ENCODE measurements at places on chromosomes 13 and 19.

GRCh38 chr13:111252446-111253364 is 67.7 kb upstream of the TEX29 start:
- DNase-seq, result no peak

- DNase-seq, result no peak
These were observed 65.3 kb downstream of the PCDH20 start for GRCh38 chr13:61350341-61350740.

DNA sequence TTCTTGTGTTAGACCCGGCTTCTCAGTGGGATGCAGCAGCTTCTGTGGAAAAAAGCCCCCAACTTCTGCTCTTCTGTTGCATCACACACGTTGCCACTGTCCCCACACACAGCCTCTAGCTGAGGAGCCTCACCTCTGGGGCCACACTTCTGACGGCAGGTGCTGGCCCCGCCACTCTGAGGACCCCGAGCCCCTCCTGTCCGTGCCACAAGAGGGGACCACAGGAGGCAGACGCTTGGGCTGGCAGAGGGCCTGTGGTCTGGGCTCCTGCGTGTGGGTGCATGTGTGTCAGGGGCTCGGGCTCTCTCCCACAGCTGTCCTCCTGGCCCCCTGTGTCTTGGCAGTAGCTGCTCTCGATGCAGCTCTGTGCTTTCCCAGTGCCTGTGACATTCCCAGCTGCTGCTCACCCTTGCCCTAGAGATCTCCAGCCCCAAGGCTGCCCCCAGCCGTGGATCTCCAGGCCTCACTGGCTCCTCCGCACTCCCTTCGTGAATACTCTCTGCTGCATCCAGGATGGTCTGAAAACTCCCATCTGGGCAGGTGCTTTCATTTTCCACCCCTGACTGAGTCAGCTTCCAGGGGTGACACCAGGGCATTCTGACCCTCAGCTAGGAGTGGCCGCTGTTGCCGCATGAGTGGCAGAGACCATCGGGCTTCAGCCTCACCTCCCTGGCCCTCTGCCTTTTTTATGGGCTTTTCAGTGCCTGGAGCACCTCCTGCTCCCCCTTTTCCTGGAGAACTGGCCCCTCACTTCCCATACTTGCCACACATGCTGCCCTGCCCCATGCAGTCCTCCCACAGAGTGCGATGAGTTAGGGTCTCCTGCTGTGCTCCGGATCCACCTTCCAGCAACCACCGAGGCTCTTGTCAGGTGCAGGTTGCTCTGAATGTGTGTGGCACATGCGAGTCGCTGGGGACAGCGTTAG is 13.7 kb downstream of the MAU2 start:
- no peak for DNase-seq

- no peak for DNase-seq
These were observed 581.8 kb upstream of the SLITRK5 start for GRCh38 chr13:87089391-87089790.

DNA sequence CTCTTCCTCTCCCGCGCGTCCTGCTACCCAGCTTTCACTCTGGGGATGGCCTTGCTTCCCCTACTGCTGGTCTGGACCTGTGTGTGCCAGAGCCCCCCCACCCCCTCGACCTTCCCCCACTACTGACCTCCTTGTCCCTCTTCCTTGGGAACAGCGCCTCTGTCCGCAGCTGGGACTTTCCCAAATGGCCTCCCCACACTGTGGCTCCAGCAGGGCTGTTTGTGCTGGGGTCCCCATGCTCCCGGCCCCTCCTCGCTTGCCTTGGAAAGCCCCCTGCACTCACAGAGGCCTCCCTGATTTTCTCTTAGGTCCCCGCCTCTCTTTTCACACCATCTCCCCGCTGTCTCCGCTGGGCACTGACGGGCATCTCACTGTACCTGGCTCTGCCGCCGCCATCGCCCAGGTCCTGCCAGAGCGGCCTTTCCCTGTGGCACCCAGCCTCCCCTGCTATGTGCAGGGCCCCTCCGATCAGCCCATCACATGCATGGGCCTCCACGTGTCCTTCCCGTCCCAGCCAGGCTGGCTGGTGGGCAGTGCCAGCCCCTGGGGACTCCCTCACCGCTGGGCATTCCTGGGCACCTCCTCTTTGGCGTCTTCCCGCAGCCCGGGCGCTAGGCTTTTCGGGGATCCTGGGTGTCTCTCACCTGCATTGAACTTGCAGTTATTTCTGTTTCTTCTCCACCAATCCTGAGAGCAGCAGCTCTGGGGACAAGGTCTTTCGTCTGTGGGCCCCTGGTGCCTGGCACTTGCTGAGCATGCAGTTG is 118.7 kb downstream of the ATP11A start:
- DNase-seq, result no peak

GRCh38 chr19:23528376-23528775 is 133.1 kb upstream of the ZNF91 start:
- no peak for DNase-seq

GRCh38 chr13:96112936-96113335 is 23.0 kb downstream of the HS6ST3 start:
- DNase-seq, result no peak

DNA sequence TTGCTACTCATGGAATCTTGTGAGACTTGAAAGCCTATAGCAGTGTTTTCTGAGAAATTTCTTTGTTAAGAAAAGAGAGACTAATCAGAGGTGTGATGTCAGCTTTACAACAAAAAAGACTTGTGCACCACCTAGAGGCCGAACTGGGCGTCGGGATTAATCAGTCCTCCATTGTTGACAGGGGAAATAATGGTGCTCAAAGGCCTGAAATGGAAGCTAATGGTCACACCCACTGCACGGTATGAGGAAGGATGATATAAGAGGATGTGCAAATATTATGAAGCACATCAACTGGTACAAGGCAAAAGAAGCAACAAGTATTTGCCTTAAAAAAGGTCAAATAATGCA is 480.2 kb upstream of the MIR17HG start:
- DNase-seq, result peak; percentile 54

GRCh38 chr13:45949161-45949560 is 97.6 kb upstream of the SIAH3 start:
- no peak for DNase-seq

DNA sequence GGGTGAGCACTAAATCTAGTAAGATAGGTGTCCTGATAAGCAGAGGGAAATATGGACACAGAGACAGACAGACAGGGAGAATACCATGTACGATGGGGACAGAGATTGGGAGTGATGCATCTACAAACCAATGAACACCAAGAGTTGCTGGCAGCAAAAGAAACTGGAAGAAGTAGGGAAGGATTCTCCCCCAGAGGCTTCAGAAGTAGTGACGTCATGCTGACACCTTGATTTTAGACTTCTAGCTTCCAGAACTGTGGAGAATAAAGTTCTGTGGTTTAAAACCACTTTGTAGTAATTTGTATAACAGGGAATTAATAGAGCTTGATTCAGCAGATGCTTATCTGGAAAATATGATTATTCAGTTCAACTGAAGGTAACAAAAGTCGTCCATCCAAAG is 66.1 kb downstream of the SLC10A2 start:
- no peak for DNase-seq
